ENCODE measurements at places on chromosomes 16 and 17.
A peak's percentile ranks its signal among the peaks of the same experiment; 100 is the strongest.

GRCh38 chr16:54027062-54027461, 259.5 kb downstream of the IRX3 start:
- DNase-seq = no peak

GRCh38 chr16:81629034-81629802, 149.9 kb upstream of the PLCG2 start:
- peak; percentile 33 for DNase-seq

- DNase-seq = no peak
Measured at GRCh38 chr17:81032641-81033480, 2.1 kb upstream of the BAIAP2 start.

DNA sequence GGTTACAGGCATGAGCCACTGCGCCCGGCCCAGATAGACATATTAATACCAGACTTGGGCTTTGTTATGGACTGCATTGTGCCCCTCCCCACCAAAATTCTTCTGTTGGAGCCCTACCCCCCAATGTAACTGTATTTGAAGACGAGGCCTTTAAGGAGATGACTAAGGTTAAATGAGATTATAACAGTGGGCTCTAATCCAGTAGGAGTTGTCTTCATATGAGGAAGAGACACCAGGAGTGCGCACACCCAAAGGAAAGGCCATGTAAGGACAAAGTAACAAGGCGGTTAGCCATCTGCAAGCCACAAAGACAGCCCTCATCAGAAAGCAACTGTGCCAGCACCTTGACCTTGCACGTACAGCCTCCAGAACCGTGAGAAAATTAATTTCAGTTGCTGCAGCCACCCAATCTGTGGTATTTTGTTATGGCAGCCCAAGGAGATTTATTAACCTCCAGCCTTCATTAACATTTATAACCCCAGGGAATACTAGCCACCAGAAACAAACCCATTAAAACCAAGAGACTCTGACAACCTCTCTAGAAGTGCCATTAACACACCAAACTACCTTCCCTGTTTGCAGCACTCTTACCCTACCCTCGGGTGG, 107.6 kb downstream of the TTC19 start:
- no peak for DNase-seq

GRCh38 chr17:73657473-73658116, 13.3 kb upstream of the SDK2 start:
- peak; percentile 42 for DNase-seq

DNA sequence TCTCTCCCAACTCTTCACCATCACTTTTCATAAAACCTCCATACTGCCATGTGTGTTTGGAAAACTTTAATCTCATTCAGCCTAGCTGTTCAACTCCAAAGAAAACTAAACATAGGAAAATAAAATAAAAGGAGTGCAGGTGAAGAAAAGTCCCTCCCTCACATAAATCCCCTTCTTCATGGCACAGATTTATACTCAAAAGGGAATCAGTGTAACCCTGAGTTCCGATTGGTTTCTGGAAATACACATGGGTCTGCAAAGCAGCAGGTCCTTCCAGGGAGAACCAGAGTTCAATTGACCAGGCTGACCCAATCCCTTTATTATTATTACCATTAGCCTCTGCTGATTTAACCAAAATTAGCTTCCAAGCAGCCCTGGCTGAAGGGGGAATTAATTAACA, 8.9 kb upstream of the HOXB2 start:
- no peak for DNase-seq

All from activated CD8-positive, alpha-beta T cell treated with anti-CD3 and anti-CD28 coated beads for 36 hours (primary cell).